Activated CD8-positive, alpha-beta memory T cell treated with anti-CD3 and anti-CD28 coated beads for 1 hour (primary cell): ENCODE measurements at places on chromosomes 2 and 18.

- no peak for DNase-seq
These were observed 79.4 kb upstream of the SMIM21 start for GRCh38 chr18:75506913-75507312.

GRCh38 chr18:57836557-57836956, 33.4 kb upstream of the ATP8B1 start:
- DNase-seq, result no peak

DNA sequence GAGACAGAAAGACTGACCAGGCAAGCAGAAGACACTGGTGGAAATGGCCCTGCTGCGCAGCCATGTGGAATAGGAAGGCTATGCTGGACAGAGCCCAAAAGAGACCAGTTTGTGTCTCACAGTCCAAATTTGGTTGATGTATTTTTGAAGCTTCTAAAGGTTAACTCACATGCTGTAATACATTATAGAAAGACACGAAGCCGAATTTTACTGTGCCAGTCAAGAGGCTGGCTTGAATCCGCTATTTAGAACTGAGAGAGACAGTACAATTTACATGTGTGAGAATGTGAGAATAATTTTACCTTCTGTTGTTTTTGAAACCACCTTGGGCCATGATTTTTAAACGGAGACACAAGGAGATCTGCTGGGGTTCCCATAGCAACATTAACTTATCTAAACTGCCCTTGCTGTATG, 113.6 kb downstream of the METTL8 start:
- DNase-seq, result no peak

DNA sequence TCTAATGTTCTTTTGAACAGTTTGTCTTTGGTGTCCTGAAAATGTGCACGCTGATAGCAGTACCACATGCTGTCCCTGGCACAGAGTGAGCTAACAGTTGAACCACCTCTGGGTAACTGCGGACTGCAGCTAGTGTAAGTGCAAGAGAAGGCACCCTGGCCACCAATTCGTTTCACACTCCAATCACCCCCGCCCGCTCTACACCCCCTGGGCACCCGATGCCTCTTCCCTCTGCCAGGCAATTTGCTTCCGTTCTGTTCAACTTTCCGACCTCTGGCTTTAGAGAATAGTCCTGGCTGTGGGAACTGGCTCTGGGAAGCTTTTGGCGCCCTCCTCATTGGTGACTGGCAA, 1.4 kb downstream of the DOCK10 start:
- DNase-seq, result no peak

- no peak for DNase-seq
These were observed 122.1 kb downstream of the CELF4 start for GRCh38 chr18:37443325-37444055.

GRCh38 chr2:21793461-21793860, 669.7 kb downstream of the TDRD15 start:
- no peak for DNase-seq
